ENCODE measurements at places on chromosomes 2 and 18. TPM values are rescaled to one million over a fixed set of nuclear protein-coding genes. Genes with fewer than 3 reads are reported as not detected.

DNA sequence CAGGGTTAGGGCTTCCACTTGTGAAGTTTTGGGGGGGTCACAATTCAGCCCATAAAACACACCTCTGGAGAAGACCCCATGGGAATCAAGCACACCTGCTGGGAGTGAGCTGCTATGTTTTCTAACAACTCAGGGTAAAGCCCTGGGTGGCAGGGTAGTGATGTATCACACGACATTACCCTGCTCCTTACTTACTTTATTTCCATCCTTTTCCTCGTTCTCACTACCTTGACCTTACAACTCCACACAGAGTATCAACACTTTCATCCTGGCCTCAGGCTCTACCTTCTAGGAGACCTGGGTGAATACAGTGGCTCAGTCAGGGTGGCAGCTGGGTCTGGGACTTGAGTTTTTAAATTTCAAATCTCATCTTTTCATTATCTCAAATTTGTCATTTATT is 290.3 kb downstream of the CYRIA start:
- DNase-seq = no peak

DNA sequence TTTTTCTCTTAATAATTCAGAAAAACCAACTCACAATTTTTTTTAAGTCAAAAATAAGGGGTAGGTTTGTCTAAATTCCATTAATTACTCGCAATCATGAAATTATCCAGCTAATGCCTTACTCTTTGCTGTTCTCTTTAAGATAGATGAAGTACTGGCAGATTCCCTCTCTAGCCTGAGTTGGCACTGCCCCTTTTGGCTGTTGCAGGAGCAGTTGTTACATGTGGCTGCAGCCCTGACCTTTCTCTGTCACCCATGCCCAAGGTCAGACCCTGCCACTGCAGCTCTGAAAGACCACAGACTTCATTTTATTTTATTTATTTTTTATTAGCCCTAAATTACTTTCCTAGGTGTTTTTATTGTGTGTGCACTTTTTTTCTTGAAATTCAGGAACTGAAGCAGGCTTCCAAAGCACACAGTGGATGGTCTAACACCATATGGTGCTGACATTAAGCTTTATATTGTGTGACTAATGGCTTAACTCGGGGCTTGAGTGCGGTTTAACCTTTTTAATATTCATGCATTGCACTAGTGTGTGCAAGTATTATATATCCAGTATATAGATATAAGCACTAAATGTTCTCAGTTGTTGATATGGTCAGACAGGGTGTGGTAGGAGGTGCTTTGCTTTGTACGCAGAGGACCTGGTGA is 313.0 kb downstream of the CDH2 start:
- DNase-seq = no peak

- peak; percentile 71 for DNase-seq
These were observed 135.3 kb downstream of the INSIG2 start for GRCh38 chr2:118223511-118223991.

GRCh38 chr2:128284841-128285240 is 33.8 kb downstream of the HS6ST1 start:
- no peak for DNase-seq

GRCh38 chr2:72955228-72956049 is 38.1 kb downstream of the EMX1 start:
- no peak for DNase-seq

DNA sequence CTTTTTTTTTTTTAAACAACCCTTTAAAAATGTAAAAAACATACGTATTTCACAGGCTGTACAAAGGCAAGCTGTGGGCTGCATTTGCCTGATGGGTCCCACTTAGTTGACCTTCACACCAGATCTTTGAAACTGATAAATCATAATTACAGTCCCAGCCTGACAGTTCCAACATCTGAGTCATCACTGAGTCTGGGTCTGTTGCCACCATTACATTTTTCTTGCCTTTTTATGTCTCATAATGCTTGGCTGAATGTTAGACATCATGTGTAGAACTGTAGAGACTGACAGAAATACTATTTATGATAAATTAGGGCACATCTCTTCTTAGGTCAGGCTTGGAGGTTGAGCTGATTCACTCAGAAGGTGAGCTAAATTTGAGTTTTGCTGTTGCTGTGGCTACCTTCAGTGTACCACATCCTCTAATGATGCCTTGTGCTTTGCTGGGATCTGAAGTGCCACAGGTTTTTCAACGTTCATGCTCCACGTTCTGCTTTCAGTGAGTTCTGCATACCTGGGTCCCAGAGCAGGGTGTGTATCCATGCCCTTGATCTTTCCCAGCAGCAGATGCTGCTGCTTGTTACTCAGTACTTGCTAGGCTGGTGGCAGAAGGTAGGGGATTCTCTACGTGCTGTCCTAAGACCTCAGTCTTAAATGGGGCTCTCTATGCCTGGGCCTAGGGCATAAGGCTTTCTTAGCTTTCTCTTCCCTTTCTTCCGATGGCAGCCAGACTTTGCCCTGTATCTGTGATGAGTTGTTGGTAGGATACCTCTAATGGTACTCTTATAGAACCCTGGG is 160.6 kb upstream of the SMAD7 start:
- DNase-seq = no peak

DNA sequence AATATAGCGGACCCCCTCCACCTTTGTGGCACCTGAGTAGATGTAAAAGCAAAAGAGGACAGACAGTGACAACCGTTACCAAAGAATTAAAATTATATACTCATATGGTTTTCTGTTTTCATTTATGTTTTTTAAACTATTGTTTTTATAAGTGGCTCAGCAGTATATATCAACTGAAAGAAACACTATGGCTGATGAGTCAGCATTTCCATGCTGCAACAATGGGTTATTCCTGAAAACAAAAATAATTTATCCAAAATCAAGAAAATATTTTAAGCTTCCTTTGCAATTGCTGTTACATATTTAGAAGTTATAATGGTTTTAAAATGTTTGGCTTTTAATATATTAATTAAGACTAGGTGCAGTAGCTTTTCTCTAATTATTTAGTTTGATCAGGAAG is 17.7 kb downstream of the MRPS9 start:
- no peak for DNase-seq

DNA sequence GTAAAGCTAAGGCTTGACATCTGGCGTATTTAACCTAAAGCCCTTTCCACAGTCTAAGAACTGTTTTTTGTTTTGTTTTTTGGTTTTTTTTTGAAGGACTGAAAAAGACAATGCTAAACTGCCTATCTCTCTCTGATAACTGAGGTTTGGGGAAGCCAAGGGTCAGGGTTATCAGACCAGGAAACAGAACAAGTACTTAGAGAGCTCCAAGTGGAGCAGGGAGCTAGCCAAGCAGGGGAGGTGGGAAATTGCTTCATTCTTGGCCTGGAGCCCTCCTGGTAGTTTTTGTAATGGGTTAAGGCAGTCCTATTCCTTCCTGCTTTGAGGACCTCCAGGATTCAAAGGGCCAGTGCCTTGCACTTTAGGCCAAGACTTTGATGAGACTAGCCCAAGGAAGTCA is 154.3 kb upstream of the LTBP1 start:
- peak; percentile 58 for DNase-seq

DNA sequence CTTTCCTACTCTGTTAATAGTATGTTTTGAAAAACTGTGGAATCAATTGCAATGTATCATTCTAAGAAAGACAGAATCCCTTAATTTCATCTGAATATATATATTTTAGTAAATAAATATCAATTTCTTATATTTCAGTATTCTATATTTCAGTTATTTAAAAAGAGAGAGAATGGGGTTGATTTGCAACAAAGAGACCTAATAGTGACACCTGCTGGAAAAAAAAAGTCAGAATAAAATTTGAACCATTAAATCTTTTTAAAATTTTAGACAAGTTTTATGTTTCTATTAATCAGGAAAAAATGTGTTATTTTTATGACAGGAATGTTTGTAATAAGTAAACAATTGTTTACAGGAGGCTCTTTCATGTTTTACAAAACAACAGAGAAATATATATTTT is 20.7 kb upstream of the CCNT2 start:
- no peak for DNase-seq

CNNM4 gene
- 29.0 TPM for total RNA-seq

GALNT3 gene
- 9.7 TPM for total RNA-seq

CYP27A1 gene
- total RNA-seq = 54.9 TPM

DSG2 gene
- 112 TPM for total RNA-seq

TFPI gene
- 26.5 TPM for total RNA-seq

TUBA4B gene
- not detected for total RNA-seq

C2orf66 gene
- 0.20 TPM for total RNA-seq

Data from endodermal cell (in vitro differentiated cells).